ENCODE measurements at places on chromosomes 6 and 20.

GRCh38 chr20:17889226-17889625 is 79.4 kb downstream of the SNX5 start:
- DNase-seq, result no peak

- peak; percentile 26 for DNase-seq
Measured at GRCh38 chr6:37696841-37697662, 631 bp downstream of the MDGA1 start.

GRCh38 chr6:95841560-95841959 is 174.2 kb upstream of the FUT9 start:
- DNase-seq, result no peak

DNA sequence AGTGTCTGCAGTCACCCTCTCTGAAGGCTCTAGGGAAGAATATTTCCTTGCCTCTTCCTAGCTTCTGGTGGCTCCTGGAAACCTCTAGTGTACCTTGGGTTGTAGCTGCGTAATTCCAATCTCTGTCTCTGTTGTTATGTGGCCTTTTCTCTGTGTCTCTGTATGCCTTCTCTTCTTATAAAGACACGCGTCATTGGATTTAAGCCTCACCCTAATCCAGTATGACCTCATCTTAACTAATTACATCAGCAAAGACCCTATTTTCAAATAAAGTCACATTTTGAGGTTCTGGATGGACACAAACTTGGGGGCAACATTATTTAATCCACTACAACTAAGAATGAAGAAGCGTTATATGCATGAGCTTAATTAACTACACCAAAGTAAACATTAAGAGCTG is 111.4 kb upstream of the ZNF184 start:
- no peak for DNase-seq

GRCh38 chr6:83729871-83730270 is 21.0 kb upstream of the SNAP91 start:
- DNase-seq, result no peak

DNA sequence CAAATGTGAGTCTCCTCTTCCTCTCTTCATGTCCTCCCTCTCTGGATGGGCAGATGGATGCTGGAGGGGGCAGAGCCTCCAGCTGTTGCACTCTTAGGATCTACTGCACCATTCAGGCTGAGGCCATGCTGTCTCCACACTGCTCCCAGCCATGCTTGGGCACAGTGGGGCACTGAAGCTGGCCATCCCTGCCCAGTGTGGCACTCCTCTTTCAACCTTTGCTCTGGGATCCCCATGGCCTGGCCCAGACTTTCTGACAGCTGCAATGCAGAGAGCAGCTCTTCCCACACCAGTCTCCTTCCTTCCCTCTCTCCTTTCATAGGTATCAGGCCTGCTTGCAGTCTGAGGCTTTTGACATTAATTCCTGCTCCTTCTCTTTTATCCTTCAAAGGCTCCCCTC is 9.3 kb downstream of the KCNK17 start:
- no peak for DNase-seq

GRCh38 chr20:39861381-39861780 is 827.7 kb downstream of the MAFB start:
- DNase-seq, result no peak

DNA sequence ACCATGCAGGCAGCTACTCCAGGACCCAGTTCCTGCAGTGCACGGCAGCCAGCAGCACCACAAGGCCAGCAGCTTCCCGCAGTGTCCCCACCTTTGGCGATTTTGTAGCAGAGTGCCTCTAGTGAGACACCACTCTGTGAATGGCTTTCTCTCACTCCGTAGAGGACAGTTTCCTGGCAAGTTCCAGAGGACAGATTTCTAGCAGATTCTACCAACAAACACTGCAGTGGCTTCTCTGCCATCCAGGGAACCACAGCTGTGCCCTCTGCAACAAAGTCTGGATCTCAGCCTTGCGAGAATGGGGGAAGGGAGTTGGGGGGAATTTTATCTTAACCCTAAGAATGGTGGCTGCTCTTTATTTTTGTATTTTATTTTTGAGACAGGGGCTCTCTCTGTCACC is 28.7 kb downstream of the SNHG17 start:
- no peak for DNase-seq

- DNase-seq, result no peak
Measured at GRCh38 chr20:62405108-62405980, 1.7 kb downstream of the CABLES2 start.

- DNase-seq, result no peak
Measured at GRCh38 chr6:31070711-31071197, 41.6 kb downstream of the C6orf15 start.

GRCh38 chr6:47245745-47246371 is 63.8 kb downstream of the TNFRSF21 start:
- DNase-seq, result no peak

DNA sequence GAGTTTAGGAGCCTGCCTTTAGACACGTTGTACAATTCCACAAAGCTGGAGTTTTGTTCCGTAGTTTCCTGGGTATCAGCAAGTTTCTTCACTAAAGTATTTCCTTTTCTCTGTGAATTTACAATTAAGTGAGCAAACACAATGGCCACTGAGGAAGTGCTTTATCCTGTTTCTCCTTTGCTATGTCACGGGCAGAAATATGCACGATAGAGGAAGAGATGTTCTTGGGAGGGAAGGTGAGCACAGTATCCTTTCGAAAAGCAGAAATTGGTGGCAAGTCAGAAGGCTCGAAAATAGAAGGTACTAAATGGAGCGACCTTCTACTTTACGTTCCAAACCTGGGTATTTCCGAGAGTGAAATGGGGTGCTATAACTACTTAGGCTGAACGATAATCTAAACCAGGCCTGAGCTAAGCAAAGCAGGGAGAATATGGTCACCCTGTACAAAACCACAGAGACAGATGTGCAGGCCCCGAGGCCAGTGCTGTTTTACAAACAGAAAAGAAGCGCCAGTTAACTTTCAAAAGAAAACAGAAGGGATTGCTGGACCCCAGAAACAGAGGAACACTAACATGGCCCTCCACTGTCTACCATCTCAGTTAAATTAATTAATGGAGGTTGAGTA is 259.6 kb downstream of the TBC1D7 start:
- no peak for DNase-seq

DNA sequence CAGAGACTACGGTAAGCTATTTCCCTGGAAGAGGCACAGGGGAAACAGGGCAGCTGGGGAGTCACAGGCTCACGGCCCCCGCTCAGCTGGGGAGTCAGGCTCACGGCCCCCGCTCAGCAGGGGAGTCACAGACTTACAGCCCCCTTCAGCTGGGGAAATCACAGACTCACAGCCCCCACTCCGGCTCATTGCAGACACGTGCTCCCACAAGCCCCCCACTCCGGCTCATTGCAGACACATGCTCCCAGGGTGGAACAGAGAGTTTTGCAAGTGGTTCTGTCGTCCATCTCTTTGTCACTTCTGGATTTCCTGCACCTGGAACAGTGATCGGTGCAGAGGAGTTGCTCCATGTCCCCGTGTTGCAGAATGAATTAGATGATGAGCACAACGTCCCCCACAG is 405.5 kb downstream of the CDH26 start:
- no peak for DNase-seq

DNA sequence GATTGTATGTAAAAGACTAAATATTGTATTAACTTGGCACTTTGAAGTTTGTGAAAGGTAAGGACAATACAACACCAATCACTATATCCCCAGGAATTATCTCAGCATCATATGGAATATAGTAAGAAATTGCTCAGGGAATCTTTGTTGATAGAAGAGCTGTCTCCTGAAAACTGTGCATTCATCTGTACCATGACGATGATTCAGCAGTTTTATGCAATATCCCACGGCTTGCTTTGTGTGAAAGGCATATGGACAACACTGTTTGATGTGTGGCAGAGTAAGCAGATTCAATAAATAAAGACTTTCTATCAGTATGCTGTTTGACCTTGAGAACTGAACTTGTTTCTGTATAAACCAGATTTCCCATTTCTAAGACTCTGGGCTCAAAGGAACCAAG is 147.5 kb upstream of the PLN start:
- no peak for DNase-seq

DNA sequence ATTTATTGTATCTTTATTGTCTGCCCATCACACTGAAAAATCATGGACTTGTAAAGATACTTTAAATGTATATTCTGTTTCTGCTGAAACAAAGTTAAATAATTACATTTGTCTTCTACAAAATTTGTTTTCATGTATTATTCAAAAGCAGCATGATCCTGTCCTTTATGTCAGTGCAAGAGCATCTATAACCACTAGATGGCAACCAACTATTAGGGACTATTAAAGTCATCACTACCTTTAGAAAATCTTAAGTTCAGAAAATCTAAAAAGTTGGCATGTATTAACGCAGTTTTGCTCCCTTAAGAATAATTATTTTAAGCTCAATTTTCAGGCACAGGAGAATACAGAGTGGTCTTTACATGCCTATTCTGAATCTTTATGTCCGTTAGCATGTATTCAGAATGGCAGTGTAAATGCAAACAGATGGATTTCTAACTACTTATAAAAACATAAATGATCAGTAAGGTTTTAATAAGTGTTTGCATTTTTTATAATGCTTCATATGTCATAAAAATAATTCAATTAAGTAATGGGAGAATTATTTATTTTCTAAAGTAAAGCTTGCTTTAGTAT is 17.8 kb downstream of the TMEM30A start:
- no peak for DNase-seq

GRCh38 chr20:35578469-35578868 is 36.6 kb downstream of the ERGIC3 start:
- DNase-seq, result no peak

GRCh38 chr20:62978561-62978943 is 26.0 kb downstream of the SLC17A9 start:
- no peak for DNase-seq

GRCh38 chr6:107655864-107656263 is 165.9 kb downstream of the SOBP start:
- no peak for DNase-seq

GRCh38 chr20:57705127-57705899 is 4.5 kb downstream of the PMEPA1 start:
- DNase-seq, result no peak

- DNase-seq, result no peak
Measured at GRCh38 chr6:82076916-82077315, 170.6 kb downstream of the IBTK start.

DNA sequence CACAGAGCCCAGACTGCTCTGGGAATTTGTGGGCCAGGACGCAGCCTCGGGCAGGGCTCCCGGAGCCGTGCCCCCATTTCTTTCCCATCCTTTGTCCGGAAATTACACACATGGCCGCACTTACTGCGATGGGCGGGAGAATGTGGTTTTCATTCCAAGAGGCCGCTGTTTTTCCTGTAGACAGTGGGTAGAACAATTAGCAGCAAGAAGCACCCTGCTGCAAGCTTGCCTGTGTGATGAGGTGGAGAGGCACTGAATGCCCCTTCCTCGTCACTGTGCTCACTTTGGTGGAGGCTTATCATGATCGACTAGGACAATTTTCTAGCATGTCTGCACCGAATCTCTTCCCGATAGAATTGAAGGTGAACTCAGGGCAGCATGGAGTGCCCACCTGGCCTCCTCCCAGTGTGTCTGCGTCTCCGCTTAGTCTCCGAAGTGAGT is 102.8 kb downstream of the DACT2 start:
- no peak for DNase-seq

DNA sequence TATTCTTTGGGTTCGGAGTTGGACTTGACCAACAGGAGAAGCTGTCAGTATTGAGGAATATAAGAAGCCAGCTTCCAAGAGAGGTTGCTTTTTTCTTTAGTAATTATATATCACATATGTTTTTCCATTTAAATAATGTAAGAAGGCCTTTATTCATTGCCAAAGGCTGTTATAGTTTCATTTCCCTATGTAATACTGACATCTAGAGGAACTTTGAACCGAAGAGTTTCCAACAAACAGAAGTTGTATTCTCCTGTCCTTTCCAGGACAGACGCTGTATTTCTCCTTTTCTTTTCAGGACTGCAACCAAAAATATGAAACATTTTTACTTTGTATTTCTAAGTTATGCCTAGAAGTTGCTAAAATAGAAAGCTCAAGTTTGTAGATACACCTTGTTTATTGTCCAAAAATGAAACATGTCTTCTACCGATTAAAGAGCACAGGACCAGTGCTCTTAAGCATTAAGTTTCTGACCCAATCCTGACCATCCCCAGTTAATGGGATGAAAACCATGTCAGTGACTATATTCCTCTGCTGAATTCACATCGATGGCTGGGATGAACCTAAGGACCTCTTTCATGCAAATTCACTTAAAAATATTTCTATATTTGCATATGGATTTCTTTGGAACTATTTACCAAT is 55.1 kb downstream of the MYLK4 start:
- DNase-seq, result no peak

GRCh38 chr20:20213526-20214121 is 154.3 kb upstream of the INSM1 start:
- DNase-seq, result no peak

GRCh38 chr6:145352382-145353080 is 382.8 kb downstream of the EPM2A start:
- DNase-seq, result no peak

DNA sequence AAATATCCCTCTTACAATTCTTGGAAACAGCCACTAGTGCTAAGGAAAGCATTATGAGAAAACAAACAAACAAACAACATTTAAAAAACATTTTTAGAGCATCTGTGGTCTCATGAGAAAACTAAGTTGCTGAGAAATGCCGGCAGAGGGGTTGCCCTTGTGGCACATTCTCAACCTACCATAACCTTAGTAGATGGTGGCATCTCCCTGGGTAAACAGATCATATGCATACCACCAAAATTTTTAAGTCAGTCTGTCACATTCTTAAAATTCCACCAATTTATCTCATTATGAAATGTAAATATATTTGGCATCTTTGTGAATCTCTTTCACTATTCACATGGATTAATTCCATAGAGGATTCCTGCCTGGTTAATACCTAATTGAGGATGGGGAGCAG is 575.7 kb upstream of the MARCKS start:
- DNase-seq, result no peak

DNA sequence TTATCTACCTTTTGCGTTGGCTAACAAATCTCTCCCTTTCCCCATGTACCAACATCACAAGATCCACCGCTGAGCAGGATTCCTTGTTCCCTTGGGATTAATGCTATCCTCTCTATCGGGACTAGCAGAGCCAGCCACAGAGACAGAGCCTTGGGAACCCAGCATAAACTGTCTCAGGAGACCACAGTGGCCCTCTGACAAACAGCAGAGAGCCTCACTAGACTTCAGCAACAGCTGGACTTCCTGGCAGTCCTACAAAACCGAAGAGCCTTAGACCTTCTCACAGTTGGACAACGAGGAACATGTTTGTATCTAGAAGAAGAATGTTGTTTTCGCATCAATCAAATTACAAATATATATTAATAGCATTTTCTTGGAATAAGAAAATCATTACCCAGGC is 39.6 kb upstream of the POU5F1 start:
- DNase-seq, result no peak
